ENCODE measurements at places on chromosomes 4 and X.

- DNase-seq = no peak
Measured at GRCh38 chrX:143664302-143664701, 28.4 kb upstream of the SLITRK4 start.

DNA sequence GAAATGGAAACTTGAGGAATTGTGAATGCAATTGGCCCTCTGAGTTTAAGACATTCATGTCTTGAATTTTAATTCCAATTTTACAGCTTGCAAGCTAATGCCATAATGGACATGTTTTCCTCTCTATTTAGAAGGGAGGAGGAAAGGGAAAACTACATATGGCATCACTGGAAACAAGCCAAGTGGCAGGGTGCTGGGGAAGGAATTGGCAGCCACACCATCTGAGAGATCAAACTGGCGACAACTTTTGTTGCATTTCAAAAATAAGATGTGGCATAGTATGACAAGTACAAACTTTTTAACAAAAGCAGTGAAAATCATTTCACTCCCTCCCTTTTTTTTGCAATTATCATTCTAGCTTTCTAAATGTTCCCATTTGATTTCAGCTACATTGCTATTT lies 615.6 kb downstream of the CENPC start:
- DNase-seq = no peak

DNA sequence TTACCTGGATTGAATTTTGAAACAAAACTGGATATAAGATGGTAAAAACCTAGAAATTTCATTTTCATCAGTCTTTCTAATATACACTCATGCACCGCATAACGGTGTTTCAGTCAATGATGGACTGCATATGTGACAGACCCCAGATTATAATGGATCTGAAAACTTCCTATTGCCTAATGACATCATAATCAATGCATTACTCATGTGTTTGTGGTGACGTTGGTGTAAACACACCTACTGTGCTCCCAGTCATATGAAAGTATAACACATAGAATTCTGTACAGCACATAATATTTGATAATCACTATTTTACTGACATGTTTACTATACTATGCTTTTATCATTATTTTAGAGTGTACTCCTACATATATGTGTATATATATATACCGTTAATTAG lies 119.9 kb upstream of the AGA start:
- DNase-seq = no peak

GRCh38 chr4:44532851-44533250 lies 84.2 kb upstream of the KCTD8 start:
- DNase-seq = no peak

DNA sequence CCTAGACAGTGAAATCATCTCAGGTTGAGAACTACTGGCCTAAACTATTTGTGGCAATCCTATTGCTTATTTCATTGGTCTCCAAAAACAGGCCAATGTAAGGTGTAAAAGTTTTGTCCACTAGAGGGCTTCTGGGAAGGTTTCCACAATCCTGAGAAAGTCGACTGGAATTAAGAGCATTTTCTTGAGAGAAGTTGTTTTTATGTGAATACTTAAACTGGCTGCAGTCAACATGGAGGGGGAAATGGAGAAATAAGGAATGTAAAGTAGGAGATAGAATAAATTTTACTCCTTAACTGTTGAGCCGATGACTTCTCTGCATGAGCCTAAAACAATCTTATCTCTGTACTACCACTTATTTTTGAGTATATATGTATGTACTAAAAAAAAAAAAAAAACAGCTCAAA lies 11.0 kb upstream of the EIF4E start:
- no peak for DNase-seq

DNA sequence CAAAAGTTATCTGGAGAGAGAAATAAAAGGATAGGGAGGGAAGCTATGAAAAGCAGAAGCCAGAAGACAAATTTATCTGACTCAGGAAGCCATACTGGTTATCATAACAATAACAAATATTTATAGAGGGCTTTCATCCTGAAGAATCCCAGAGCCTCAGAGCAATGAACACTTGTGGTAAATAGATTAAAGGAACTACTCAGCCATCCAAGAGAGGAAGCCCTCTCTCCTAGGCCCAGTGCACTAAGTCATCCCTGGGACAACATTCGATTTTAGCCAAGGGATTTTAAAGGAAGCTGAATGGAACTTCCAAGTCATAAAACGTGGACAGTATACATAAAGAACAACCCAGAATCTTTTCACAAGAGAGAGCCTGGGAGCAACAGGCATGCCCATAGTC lies 76.9 kb downstream of the COL4A6 start:
- DNase-seq = no peak

- no peak for DNase-seq
Measured at GRCh38 chr4:21757248-21757647, 191.3 kb downstream of the KCNIP4 start.

DNA sequence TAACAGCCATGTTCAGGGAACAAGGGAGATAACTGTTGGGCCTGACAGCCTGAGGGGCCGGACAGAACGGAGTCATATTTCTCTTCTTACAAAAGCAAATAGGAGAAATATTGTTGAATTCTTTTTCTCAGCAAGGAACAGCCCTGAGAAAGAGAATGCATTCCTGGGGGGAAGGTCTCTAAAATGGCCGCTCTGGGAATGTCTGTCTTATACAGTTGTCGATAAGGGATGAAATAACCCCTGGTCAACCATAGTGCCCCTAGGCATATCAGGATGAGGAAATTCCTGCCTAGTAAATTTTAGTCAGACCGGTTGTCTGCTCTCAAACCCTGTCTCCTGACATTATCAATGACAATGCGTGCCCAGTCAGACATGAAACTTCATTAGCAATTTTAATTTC lies 1925.5 kb downstream of the PCDH7 start:
- no peak for DNase-seq

- DNase-seq = no peak
Measured at GRCh38 chr4:30744957-30745640, 24.9 kb downstream of the PCDH7 start.

DNA sequence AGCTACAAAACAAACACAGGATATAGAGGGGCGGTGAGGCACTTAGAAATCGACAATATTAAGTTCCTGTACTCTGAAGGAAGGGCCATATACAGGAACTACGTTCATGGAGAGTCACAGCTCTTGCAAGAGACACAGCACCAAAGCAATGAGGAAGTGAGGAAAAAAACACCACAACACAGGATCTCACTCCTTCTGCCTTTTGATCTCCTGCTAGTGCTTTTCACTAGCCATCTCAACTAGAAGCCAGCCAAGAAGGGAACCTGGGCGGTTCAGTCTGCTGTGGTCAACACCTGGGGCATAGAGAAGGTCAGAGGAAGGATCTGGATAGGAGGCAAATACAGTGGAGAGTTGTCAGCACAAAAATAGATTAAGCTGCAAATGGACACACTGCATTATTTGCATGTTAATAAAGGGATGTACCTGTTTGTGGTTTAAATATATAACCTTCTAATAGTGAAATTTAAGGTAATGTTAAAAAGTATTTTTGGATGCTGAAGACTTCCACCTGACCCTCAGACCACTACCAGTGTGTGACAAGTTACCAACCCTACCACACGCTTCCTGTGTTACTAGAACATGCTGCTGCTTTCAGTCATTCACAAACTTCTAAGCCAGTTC lies 104.6 kb downstream of the DTHD1 start:
- DNase-seq = peak; percentile 1

- no peak for DNase-seq
Measured at GRCh38 chrX:9724711-9725110, 40.9 kb downstream of the GPR143 start.

GRCh38 chr4:48781968-48782367 lies 1.9 kb upstream of the FRYL start:
- DNase-seq = no peak

DNA sequence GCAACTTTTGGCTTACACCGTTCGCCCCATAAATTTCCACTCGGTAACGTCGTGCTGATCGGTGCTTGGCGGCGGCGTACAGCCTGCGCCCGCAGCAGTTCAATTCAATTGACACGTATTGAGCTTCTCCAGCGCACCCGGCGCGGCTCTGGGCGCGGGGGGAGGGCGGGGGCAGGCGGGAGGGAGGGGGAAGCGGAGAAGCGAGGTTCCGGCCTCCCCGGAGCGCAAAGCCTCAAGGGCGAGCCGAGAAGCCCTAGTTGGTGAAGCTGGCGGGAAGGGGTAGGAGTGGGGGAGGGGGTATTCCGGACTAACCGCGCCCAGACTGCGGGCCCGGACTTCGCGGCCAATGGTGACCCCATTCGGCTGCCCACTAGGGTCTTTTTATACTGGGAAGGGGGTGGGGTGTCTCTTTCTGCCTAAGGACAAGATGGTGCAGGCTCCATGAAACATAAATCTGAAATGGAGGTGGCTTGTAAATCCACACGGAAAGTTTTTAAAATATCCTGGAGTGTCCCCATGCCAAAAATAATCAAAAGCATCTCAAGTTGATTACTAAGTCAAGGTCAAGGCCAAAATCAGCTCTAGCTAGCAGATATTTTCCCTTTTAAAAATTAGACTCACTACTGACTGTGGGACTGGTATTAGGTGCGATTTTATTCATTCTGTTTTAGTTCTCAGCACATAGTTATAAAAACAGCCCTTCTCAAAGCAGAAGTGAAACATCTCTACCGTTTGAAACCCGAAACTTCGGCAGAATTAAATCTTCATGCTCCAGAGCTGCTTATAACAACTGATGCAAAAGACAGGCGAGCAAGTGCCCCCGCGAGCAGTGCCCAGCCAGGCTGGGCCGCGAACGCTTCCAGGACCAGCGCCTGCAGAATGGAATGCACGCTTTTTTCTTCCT lies 1.5 kb upstream of the BCOR start:
- no peak for DNase-seq

DNA sequence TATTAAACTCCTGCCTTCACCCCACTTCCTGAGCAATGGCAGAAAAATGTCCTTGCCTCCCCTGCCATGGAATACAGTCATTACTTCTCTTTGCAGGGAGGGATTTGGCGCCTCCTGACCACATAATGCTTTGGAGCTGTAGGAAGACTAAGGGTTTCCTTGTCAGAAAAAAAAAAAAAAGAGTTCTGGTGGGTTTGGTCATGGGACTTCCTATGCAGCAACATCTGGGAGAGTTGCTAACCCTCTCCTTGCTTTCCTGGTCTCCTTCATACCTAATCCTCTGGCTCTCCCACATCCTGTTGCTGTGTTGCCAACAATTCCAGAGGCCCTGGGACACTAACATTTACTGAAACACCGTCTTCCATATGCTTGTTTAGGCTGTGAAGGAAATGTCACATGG lies 75.1 kb upstream of the MBNL3 start:
- no peak for DNase-seq

DNA sequence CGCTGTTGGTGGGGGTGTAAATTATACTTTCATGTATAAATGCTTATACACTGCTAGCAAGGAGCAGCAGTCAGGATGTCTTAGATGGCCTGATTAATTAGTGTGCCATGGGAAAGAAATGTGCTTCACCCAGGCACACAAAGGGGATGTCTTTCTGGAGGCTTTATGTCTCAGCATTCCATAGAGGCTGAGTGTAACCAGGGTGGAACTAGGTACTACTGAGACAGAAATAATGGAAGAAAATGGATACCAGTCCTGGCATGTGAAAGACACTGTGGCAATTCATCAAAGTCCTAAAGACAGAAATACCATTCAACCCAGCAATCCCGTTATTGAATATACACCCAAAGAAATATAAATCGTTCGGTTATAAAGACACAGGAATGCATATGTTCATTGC lies 52.5 kb downstream of the PF4 start:
- DNase-seq = no peak

- no peak for DNase-seq
Measured at GRCh38 chr4:52660643-52661042, 1.5 kb upstream of the USP46 start.

GRCh38 chr4:124535003-124535402 lies 177.5 kb downstream of the ANKRD50 start:
- no peak for DNase-seq

DNA sequence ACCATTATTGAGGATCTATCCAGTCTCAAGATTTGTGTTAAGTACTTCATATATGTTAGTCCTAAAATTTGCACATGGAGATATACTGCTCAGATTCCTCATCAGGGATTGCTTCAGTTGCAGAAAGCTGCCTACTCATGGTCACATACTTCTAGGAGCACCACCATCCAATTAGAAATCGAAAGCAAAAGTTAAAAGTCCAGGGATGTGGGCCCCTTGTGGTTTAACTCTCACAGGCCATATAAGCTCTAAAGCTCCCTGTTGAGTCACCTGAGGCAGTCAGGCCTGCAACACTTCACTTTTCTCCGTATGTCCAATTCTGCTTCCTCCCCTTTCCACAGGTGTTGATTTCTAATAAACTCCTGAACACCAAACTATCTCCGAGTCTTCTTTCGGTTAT lies 84.2 kb downstream of the CNOT6L start:
- DNase-seq = no peak

All from stimulated activated CD4-positive, alpha-beta T cell treated with anti-CD3 and anti-CD28 coated beads, TNF-alpha, amount 100 ng/mL, for 1 hour (primary cell).